ENCODE measurements at places on chromosomes 4 and X. TPM values are rescaled to one million over a fixed set of nuclear protein-coding genes. Genes with fewer than 3 reads are reported as not detected.

Gene RPA4
- total RNA-seq = not detected

Gene INTS12
- 15.6 TPM for total RNA-seq

Gene SMIM31
- total RNA-seq = not detected

Gene JCHAIN
- total RNA-seq = 1.9 TPM

Gene DCAF4L1
- total RNA-seq = not detected

Gene SPANXB1
- not detected for total RNA-seq

Gene TCEAL6
- not detected for total RNA-seq

Gene CLDN22
- not detected for total RNA-seq

Gene KDR
- 0.86 TPM for total RNA-seq

Gene NPFFR2
- not detected for total RNA-seq
